ENCODE measurements at places on chromosomes 5 and 9. TPM values are rescaled to one million over a fixed set of nuclear protein-coding genes. Genes with fewer than 3 reads are reported as not detected.
A peak's percentile ranks its signal among the peaks of the same experiment; 100 is the strongest.

Gene RNF145
- total RNA-seq = 169 TPM

DNA sequence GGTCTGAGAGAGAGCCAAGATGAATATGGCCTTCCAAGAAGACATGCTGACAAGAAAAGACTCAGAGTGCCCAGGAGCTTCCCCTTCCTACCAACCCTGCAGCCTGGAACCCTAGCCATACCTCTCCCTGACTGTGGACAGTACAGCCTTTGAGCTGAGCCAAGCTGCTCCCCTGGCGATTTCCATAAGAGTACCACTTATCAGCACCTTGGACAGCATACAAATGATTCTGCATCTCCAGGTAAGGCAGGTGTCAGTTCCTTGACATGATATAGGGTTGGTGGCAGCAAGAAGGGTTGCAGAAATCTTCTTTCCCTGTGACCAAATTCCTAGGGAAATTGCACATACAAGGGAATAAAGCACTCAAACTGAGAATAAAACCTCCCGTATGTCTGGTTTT is 58.3 kb downstream of the MFAP3 start:
- peaks cover 73% of the 10 kb centered on the region for H3K27me3 ChIP-seq
- no peak overlapping the region for H3K27ac ChIP-seq
- no peaks in the 10 kb centered on the region for H3K36me3 ChIP-seq
- no peak for DNase-seq
- no peaks in the 10 kb centered on the region for H3K4me1 ChIP-seq

Gene ARID3C
- total RNA-seq = not detected

Gene SLC34A1
- total RNA-seq = 0.64 TPM

GRCh38 chr9:125477089-125477544 is 215.5 kb downstream of the GAPVD1 start:
- no peak overlapping the region for H3K27ac ChIP-seq
- H3K36me3 ChIP-seq = no peaks in the 10 kb centered on the region
- peaks cover 8% of the 10 kb centered on the region for H3K4me1 ChIP-seq
- no peak overlapping the region for H3K4me3 ChIP-seq

- DNase-seq = no peak
- H3K4me1 ChIP-seq = peaks cover 37% of the 10 kb centered on the region
- H3K27me3 ChIP-seq = no peaks in the 10 kb centered on the region
- H3K4me3 ChIP-seq = no peak overlapping the region
These were observed 84.5 kb downstream of the GNAQ start for GRCh38 chr9:77946969-77947620.

DNA sequence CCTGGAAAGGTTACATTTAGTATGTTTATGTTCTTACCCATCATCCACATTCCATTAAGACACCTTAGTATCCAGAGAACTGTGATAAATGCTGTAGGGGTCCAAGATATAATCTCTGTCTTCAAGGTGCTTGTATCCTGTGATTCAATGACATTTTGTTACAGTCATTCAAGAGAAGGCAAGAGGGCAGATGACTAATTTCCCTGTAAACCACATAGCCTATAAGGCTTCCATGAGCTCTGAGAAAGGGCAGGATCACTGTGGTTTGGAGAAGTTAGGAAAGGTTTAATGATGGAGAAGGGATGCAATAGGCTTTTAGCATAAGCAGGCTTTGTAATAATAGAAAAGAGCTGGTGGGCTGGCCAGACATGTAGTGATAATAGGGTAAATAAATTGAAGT is 40.0 kb downstream of the PAPPA start:
- no peaks in the 10 kb centered on the region for H3K36me3 ChIP-seq
- H3K27ac ChIP-seq = no peak overlapping the region
- no peaks in the 10 kb centered on the region for H3K4me1 ChIP-seq
- peaks cover 13% of the 10 kb centered on the region for H3K27me3 ChIP-seq

Gene PCDHAC2
- 12.6 TPM for total RNA-seq

Gene SMIM33
- not detected for total RNA-seq

Gene INSYN2B
- total RNA-seq = not detected

Gene ARHGEF37
- 13.0 TPM for total RNA-seq

- H3K4me3 ChIP-seq = no peak overlapping the region
- DNase-seq = no peak
- no peak overlapping the region for H3K27ac ChIP-seq
- peaks cover 26% of the 10 kb centered on the region for H3K27me3 ChIP-seq
These were observed 74.3 kb downstream of the CACNA1B start for GRCh38 chr9:137951597-137952490.

GRCh38 chr9:38057416-38058195 is 11.4 kb downstream of the SHB start:
- peaks cover 10% of the 10 kb centered on the region for H3K36me3 ChIP-seq
- peak overlapping the region; percentile 89 for H3K27ac ChIP-seq
- no peak overlapping the region for H3K4me3 ChIP-seq
- H3K4me1 ChIP-seq = peaks cover 28% of the 10 kb centered on the region
- no peaks in the 10 kb centered on the region for H3K27me3 ChIP-seq

GRCh38 chr9:69307446-69308205 is 17.4 kb upstream of the ENTREP1 start:
- H3K4me1 ChIP-seq = no peaks in the 10 kb centered on the region
- H3K4me3 ChIP-seq = no peak overlapping the region
- H3K27me3 ChIP-seq = no peaks in the 10 kb centered on the region
- no peaks in the 10 kb centered on the region for H3K36me3 ChIP-seq

- no peak overlapping the region for H3K27ac ChIP-seq
- peaks cover 17% of the 10 kb centered on the region for H3K36me3 ChIP-seq
- no peaks in the 10 kb centered on the region for H3K4me1 ChIP-seq
- no peak overlapping the region for H3K4me3 ChIP-seq
- H3K27me3 ChIP-seq = no peaks in the 10 kb centered on the region
These were observed 20.2 kb downstream of the KDM3B start for GRCh38 chr5:138372653-138373052.

Gene LPCAT1
- 42.3 TPM for total RNA-seq

- no peaks in the 10 kb centered on the region for H3K4me1 ChIP-seq
- no peak for DNase-seq
- no peak overlapping the region for H3K27ac ChIP-seq
- H3K4me3 ChIP-seq = no peak overlapping the region
These were observed 211.7 kb upstream of the MVB12B start for GRCh38 chr9:126114850-126115460.

DNA sequence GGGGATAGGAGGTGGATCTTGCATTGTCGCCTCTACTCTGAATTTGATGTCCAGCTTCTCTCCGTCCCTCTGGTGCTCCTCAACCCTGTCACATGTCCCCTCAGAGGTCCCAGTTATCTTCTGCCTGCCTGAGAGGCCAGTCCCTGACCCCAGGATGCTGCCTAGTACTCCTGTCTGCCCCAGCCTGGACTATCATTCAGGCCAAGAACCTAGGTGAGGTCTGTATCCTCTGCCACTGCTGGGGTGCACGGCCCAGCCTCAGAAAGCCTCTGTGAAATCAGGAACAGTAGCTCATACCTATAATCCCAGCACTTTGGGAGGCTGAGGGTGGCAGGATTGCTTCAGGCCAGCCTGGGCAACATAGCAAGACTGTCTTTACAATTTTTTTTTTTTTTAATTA is 8.6 kb downstream of the SPINK4 start:
- no peaks in the 10 kb centered on the region for H3K27me3 ChIP-seq
- no peaks in the 10 kb centered on the region for H3K36me3 ChIP-seq
- no peak overlapping the region for H3K4me3 ChIP-seq
- H3K27ac ChIP-seq = no peak overlapping the region
- no peak for DNase-seq

- no peaks in the 10 kb centered on the region for H3K27me3 ChIP-seq
- peaks cover 43% of the 10 kb centered on the region for H3K36me3 ChIP-seq
- H3K4me3 ChIP-seq = peak overlapping the region; percentile 99
- H3K27ac ChIP-seq = peak overlapping the region; percentile 52
- peak; percentile 30 for DNase-seq
These were observed 2.4 kb downstream of the SMARCA2 start for GRCh38 chr9:2017331-2018161.

Gene PCDHGB7
- 9.8 TPM for total RNA-seq

Gene ZBTB5
- 5.3 TPM for total RNA-seq

Gene SPINK7
- total RNA-seq = not detected

DNA sequence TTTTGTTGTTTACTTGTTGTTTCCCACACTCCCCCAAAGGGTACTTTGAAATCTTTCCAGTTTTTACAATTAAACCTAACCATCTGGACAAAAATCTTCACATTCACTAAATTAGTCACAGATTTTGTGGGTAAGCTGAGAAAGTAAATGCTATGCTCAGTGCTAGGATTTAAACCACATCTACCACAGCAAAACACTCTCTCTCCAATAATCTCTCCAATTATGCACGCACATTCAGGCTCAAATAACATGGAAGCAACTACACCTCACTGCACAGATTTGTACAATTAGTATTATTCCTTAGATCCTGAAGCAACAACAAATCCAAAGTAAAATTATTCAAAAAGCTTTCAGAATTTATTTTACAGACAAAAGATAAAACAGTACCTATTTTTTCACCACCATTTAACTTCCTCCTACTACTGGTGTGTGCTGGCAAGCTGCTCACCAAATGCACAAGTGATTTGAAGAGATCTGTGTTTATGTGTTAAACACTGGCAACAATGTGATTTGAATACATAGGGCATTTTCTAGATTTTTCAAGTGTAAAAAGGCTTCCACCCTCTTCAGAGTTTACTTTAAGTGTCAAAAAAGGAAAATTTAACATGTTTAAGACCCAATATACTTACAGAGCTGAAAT is 16.6 kb downstream of the ZNF608 start:
- peaks cover 23% of the 10 kb centered on the region for H3K4me1 ChIP-seq
- H3K36me3 ChIP-seq = no peaks in the 10 kb centered on the region
- H3K4me3 ChIP-seq = no peak overlapping the region
- no peak for DNase-seq
- no peaks in the 10 kb centered on the region for H3K27me3 ChIP-seq

Gene NMUR2
- total RNA-seq = 178 TPM

DNA sequence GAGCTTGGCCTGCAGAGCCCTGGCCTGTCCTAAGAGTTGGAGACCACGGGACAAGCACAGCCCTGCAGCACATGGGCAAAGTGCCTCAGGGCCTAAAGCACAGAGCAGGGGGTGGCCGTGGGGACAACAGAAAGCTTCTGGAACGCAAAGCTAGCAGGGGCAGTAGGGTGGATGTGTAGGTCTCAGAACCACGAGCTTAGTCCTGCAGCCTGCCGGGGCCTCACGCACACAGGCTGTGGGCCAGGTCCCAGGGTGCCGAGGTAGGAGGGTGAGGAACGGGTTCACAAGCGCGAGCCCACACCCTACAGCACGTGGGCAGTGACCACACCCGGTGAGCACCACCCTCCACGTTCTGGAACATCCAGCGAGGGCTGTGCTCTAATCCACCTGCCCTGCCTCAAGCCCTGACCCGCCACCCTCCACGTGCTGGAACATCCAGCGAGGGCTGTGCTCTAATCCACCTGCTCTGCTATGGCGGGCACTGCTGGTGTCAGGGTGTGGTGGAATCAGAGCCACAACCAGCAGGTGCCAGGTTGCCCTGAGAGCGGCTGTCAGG is 9.3 kb downstream of the CLPTM1L start:
- no peak overlapping the region for H3K27ac ChIP-seq
- no peaks in the 10 kb centered on the region for H3K4me1 ChIP-seq
- H3K27me3 ChIP-seq = no peaks in the 10 kb centered on the region
- H3K4me3 ChIP-seq = no peak overlapping the region
- H3K36me3 ChIP-seq = peaks cover 40% of the 10 kb centered on the region

- H3K36me3 ChIP-seq = peaks cover 32% of the 10 kb centered on the region
- H3K27ac ChIP-seq = no peak overlapping the region
- H3K4me3 ChIP-seq = peak overlapping the region; percentile 99
- no peaks in the 10 kb centered on the region for H3K27me3 ChIP-seq
These were observed 1.7 kb downstream of the TUT7 start for GRCh38 chr9:86352440-86353077.

DNA sequence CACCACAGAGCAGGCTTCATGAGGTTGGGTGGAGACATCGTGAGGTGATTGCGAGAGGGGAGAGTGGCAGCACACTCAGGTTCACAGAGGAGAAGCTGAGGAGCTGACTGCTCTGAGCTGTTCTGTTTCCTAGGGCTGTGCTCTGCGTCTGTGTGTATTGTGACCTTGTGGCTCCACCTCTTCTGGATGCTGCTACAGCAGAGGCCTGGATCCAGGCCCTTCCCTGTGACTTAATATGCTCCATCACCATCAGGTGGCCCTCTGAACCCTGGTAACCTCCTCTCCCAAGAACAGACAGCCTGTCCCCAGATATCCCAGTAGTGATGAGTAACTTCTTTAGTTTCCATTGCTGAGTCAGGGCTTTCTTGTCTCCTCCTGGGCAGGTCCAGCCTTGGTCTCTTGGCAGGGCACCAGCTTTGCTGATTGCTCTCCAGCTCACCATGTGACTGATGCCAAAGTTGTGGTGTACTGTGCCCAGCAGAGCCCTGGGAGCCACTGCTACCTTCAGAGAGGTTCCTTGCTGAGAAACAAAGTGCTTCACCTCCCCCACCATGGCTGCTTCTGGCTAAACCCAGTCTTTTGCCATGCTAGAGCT is 212.8 kb upstream of the CHD1 start:
- no peak overlapping the region for H3K4me3 ChIP-seq
- peaks cover 9% of the 10 kb centered on the region for H3K4me1 ChIP-seq
- no peaks in the 10 kb centered on the region for H3K36me3 ChIP-seq
- no peak overlapping the region for H3K27ac ChIP-seq
- no peak for DNase-seq
- H3K27me3 ChIP-seq = no peaks in the 10 kb centered on the region

- DNase-seq = no peak
- peaks cover 41% of the 10 kb centered on the region for H3K36me3 ChIP-seq
- no peak overlapping the region for H3K27ac ChIP-seq
- peaks cover 12% of the 10 kb centered on the region for H3K27me3 ChIP-seq
These were observed 2.5 kb upstream of the HNRNPAB start for GRCh38 chr5:178201927-178202235.

DNA sequence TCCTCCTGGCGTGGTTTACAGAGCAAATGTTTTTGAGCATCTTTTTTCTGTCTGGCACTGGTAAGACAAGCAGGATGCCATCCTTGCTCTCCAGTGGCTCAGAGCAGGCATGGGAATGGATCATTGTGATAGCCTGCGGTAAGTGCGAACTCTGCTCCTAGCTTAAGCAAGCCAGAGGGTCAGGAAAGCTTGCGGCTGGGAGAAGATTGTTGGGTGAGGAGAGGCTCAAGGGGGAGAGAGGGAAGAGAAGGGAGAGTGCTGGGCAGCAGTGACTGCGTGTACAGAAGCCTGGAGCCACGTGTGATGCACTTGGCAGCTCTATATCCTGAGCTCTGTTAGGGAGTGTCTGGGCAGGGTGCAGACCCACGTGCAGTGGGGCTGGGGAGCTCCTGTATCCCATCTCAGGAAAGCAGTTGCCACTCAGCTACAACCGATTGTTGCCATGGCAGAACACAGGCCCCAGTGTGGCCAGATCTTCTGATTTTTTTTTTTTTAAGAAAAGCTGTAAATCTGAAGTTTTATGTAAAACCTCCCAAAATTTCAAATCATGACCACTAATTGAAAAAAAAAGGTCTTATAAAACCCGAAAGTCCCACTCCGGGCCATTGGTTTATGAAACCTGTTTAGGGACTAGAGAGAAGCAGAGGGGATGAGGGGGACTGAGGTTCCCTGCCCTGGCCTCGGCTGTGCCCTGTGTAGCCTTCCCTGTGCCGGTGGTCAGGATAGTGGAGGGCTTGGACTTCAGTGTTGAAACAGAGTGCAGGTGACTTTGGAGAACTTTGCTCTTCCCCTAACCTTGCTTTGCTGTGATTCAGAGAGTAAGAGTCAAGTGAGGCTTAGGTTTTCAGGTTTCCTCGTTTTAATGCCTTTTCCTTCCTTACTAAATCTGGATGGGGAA is 67.3 kb downstream of the ZNF618 start:
- no peak overlapping the region for H3K4me3 ChIP-seq
- no peaks in the 10 kb centered on the region for H3K27me3 ChIP-seq
- H3K27ac ChIP-seq = no peak overlapping the region

Gene APBA1
- 6.7 TPM for total RNA-seq

Gene RAB24
- total RNA-seq = 41.1 TPM

All from Calu3 (cell line).